IPS DF 19.7 (cell line): ENCODE measurements at places on chromosomes 6 and 20.

- DNase-seq = no peak
These were observed 145.5 kb downstream of the TENT5A start for GRCh38 chr6:81606965-81607381.

- DNase-seq = no peak
These were observed 49.3 kb downstream of the CLIC5 start for GRCh38 chr6:45966340-45966739.

- no peak for DNase-seq
These were observed 90.1 kb upstream of the MAP7 start for GRCh38 chr6:136640132-136640915.

DNA sequence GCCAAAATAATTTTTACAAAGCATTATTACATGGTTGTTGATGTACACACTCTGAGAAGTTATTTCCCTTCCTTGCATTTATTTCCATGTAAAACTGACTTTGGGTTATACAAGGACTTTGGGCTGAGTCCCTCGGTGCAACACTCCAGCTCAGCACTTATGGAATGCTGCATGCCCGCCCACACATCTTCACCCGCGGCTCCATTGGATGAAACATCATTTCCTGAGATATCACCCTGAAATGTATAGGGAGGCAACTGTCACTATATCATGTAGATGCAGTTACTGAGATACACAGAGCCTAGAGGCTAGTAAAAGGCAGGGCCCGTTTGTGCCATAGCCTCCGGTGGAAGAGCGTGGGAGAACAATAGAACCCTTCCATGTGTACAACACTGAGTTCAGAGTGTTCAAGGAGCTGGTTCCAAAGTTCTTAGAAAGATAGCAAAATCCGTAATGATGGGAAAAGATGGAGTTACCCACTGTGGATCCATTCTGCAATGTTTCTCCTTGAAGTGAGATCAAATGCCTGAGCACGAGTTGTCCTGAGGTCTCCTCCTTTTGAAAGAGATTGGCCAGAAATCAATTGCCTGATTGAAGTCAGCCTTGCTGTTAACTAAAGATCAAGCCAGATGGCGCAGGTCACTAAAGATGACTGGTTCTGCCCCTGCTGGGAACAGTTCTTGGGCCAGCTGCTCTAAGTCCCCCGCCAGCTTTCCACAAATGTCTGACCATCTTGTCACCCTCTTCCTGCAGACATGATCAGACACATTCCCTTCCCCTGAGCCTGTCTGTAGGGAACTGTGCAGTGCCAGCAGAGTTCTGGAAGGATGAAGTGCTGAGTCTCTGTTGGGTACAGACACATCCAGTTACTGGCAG lies 100.9 kb upstream of the IYD start:
- no peak for DNase-seq

DNA sequence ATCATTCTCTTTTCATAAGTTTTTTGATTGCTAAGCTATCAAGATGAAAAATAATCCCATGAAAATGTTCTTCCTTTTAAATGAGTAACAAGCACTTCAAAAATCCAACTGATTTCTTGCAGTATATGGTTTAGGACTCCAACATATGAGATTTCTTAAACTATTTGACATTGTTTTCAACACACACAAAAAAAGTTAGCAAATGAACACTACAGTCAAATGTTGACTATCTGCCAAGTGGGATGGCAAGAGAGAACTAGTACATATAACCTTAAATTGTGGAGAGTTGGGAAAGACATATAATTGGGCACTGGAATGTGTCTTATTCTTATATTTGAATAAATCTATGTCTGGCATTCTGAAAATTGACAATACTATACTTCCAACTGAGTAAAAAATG lies 15.6 kb downstream of the COL21A1 start:
- DNase-seq = no peak

- DNase-seq = no peak
These were observed 411.7 kb downstream of the EPM2A start for GRCh38 chr6:145323646-145324045.

DNA sequence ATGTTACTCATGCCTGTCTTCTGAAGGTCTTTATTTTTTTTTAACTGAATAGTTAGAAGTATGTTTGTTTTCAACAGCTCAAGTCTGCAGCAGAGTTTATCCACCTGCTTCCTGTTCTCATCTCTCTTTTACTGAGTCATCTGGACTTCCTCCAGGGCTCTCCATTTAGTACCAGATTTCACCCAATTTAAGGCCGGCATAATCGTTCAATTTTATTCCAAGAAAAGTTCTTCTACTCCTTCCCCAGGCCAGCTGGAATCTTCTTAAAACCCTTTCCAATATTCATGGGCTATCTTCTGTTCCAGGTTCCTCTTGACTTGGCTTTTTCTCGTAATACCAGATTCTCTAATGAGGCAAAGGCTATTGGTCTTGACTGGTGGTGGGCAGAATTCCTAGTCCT lies 79.0 kb upstream of the LAMA2 start:
- DNase-seq = no peak

GRCh38 chr6:33112148-33112547 lies 36.4 kb downstream of the HLA-DPB1 start:
- DNase-seq = no peak

DNA sequence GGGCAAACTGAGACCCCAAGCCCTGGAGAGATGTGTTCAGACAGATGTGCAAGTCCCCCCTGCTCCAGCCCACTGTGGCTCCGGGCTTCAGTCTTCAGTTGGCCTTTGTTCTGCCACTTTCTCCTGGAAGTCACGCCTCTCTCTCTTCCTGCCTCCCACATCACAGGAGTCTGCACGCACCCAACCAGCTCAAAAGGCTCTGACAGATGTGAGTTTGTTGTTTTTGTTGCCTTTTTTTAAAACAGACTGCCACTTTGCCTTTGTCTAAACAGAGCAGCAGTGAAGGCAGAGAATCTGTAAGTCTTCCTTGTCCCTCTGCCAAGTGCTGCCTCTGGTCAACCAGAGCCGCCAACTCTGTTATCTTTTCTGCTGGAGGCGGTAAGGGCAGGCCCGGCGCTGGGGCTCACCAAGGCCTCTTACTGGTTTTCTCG lies 149.7 kb downstream of the TFAP2C start:
- DNase-seq = no peak

GRCh38 chr20:5829241-5829809 lies 79.1 kb downstream of the SHLD1 start:
- DNase-seq = no peak

DNA sequence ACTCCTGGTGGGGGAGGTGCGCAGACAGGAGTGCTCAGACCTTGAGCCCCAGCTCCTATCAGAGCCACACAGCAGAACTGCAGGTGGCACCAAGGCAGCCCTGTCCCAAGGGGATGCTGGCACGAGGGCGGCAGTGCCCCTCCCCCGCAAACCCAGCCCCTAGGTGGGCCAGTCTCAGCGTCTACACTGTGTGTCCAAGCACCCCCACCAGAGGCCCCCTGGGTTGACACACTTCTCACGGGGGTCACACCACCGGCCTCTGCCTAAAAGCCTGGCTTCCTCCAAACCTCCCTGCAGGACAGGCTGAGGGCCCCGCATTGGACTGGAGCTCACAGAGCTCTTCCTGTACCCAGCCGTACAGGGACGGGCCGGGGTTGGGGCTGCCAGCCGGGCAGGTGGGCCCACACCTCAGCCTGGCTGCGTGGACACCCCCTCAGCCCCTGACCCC lies 8.1 kb downstream of the SLC2A4RG start:
- DNase-seq = no peak

GRCh38 chr6:71258078-71258866 lies 30.3 kb upstream of the OGFRL1 start:
- no peak for DNase-seq

DNA sequence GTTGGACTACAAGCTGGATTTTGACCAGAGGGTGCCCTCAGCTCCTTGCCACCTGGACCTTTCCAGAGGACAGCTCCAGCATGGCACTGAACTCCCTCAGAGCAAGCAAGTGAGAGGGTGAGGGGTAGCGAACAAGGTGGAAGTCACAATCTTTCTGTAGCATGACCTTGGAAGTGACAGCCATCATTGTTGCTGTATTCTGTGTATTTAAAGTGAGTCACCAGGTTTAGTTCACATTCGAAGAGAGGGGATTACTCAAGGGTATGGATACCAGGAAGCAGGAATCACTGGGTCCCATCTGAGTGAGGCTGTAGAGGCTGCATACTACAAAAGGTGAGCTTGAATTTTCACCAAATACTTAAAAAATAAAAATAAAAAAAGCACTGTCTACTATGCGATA lies 280.0 kb upstream of the SPTLC3 start:
- DNase-seq = no peak
